ENCODE measurements at places on chromosomes 12 and 14.

DNA sequence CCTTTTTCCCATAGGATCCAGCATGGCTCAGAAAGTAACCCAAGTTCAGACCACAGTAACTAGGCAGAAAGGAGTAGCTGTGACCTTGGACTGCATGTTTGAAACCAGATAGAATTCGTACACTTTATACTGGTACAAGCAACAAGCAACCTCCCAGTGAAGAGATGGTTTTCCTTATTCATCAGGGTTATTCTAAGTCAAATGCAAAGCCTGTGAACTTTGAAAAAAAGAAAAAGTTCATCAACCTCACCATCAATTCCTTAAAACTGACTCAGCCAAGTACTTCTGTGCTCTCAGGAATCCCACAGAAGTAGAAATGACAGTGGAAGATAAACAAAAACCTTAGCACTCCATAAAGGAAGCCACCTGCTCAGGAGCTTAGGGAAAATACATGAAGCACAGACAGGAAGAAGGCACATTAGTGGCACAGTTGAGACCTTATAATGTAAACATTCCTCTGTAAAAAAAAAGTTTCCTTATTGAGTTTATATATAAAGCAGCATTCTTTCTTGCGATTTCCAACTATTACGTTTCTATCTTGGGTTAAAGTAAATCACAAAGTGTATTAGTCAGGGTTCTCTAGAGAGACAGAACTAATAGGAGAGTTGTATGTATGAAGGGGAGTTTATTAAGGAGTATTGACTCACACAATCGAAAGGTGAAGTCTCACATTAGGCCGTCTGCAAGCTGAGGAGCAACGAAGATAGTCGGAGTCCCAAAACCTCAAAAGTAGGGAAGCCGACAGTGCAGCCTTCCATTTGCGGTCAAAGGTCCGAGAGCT lies 398.4 kb downstream of the DAD1 start:
- DNase-seq = no peak

GRCh38 chr12:82523996-82524395 lies 162.7 kb upstream of the TMTC2 start:
- DNase-seq = no peak

- peak; percentile 99 for DNase-seq
These were observed at the start of gene FAM222A for GRCh38 chr12:109713187-109714070. TSS of gene FAM222A (plus strand) at chr12:109713825. CDS start at chr12:109744147, 30,322 bp downstream.

GRCh38 chr12:76108356-76108755 lies 23.9 kb upstream of the NAP1L1 start:
- DNase-seq = no peak

DNA sequence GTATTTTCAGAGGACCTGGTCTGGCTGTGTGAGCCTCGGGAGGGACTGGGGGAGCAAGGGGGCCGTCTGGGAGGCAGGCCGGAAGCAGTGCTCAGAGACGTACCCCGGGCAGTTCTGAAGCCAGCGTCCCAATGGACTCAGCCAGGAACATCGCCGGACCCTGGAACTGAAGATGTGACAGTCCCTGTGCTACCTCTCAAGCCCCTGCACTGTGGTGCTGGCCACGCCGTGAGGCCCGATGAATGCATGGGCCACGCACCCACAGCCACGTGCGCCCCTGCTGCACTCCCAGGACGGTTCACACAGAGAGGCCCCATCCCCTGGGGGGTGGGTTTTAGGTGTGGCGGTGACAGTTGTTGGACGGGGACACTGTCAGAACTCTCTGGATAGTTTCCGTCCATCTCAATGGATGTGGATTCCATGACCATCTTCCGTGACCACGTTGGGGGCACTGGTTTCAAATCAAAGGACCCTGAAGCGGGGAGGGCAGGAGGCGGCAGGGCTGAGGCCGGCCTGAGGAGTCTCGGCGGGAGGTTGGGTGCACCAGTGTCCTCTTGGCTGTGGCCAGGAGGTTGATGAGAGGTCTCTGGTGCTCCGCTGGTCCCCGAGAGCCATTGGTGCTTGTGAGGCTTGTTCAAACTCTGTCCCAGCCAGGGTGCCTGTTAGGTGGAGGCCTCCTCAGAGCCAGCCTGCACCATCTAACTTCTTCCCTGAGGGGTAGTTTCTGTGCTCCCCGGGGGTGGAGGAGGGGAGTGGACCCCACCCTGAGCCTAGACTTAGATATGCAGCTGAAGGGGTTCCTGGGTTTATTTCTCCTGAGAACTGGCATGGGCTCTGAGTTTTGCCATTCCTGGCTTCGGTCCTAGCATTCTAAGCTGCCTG lies 36.3 kb upstream of the TSPAN9 start:
- DNase-seq = no peak

- DNase-seq = no peak
These were observed 19.1 kb upstream of the TBX3 start for GRCh38 chr12:114703060-114703493.

DNA sequence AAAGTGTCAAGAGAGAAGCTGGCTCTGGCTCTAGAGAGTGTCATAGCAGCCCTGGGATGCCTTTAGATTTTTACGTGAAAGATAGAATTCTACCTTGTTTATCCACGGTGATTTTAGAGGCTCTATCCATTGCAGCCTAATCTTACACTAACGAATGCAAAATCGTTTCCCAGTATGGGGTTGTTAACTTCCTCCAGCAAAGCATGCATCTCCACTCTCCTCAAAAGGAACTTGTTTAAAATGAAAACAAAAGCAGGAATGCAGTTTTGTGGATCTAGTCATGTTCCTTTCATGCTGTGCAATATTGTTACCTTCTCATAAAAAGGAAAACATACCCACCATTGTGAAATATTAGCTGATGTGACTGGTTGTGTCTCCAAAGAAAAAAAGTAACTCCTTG lies 88.4 kb downstream of the ANO2 start:
- DNase-seq = no peak

DNA sequence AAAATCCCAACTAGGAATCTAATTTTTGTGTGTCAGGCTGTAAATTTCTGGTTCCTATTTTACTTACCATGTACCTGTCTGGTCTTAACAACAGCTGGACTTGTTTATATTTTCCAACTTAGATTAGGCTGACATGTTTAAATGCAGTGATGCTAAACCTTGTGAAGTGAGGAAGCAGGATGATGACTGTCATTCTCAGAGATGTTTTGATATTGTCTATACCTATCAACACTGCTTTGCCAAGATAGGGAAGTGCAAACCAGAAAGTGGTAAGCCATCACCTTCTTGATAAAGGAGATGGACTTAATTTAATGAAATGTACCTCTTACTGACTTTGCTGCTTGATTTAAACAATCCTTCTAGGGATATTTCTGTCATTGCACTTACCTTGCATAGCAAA lies 2.1 kb downstream of the BICD1 start:
- DNase-seq = no peak

DNA sequence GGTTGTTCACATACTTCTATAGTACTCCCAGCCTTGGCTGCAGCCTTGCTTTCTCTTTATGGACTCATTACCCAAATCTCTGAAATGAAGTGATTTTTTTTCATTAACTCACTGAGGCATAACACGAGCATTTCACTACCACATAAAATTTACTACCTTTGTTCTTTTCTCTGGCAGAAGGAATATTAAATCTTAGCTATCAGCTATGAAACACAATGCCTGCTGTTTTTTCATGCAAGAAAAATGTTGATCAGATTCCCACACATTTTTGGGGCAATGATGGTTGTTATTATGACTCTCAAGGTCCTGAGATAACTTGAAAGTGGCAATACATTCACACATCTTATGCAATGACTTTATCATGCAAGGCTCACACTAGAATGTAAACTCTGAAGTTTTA lies 225.3 kb upstream of the ATP2B1 start:
- no peak for DNase-seq

DNA sequence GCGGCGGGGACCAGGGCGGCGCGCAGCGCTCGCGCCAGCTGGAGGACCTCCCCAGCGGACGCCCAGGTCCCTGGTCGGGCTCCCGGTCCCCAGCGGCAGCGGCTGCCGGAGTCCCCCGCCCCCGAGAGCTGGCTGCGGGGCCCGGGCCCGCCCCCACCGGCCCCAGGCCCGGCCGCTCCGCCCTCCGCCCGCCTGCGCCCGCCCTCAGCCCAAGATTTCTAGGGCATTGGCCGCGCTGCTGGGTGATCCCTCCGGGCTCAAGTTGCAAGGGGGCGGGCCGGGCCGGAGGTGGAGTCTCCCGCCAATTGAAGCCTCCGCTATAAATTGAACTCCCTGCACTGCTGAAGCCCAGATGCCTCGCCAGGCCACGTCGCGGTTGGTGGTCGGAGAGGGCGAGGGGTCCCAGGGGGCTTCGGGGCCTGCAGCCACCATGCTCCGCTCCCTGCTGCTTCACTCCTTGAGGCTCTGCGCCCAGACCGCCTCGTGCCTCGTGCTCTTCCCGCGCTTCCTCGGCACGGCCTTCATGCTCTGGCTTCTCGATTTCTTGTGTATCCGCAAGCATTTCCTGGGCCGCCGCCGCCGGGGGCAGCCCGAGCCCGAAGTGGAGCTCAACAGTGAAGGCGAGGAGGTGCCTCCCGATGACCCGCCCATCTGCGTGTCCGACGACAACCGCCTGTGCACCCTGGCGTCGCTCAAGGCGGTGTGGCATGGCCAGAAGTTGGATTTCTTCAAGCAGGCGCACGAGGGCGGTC lies at the start of gene DIO3:
Gene DIO3, plus strand, starts transcription at position 351 of the 752 bp plus-strand sequence.
- peak; percentile 66 for DNase-seq
